ENCODE measurements at places on chromosomes 2 and 18. TPM values are rescaled to one million over a fixed set of nuclear protein-coding genes. Genes with fewer than 3 reads are reported as not detected.

MGAT4A gene
- total RNA-seq, result 23.1 TPM

CERKL gene
- total RNA-seq, result not detected

HMSD gene
- 49.4 TPM for total RNA-seq

UPP2 gene
- total RNA-seq, result not detected

TMEM247 gene
- not detected for total RNA-seq

ALPI gene
- total RNA-seq, result not detected

KLHL14 gene
- total RNA-seq, result 0.05 TPM

TCF23 gene
- total RNA-seq, result not detected

STEAP3 gene
- 7.6 TPM for total RNA-seq

FHOD3 gene
- total RNA-seq, result 11.4 TPM

EML4 gene
- 80.9 TPM for total RNA-seq

CHRND gene
- not detected for total RNA-seq

DNA sequence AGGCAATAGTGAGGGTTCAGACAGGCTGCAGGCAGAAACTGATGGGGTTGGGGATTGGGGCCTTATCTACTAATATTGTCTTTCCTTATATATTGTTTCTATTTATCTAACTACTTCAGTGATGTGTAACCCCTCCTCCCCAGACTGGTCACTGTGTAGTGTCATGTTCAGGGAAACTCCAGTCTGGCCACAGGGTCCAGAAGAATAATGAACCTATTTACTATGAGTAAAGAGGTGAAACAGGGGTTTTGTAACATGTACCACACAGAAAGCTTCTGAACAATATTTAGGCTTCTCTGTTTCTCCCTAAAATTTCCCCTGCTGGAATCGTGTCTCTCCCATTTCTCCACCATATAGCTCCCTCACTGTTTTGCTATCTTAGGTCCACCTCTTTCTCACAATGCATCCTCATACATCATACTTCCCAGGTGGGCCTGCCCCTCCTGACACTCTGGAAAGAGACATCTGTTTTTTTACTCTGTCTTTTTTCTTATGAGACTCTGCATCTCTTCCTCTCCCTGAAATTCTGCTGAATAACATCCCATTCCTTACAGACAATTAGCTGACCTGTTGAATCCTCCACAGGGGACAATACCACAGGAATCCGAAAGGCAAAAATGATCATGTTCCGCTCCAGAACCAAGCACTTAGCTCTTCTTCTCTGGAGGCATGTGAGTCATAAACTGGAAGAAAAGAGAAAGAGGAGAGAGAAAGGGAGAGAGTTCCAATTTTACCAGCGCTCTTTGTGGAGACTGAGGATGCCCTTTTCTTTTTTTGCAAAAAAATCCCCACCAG is 154.8 kb downstream of the ZEB2 start:
- peak; percentile 40 for DNase-seq

DNA sequence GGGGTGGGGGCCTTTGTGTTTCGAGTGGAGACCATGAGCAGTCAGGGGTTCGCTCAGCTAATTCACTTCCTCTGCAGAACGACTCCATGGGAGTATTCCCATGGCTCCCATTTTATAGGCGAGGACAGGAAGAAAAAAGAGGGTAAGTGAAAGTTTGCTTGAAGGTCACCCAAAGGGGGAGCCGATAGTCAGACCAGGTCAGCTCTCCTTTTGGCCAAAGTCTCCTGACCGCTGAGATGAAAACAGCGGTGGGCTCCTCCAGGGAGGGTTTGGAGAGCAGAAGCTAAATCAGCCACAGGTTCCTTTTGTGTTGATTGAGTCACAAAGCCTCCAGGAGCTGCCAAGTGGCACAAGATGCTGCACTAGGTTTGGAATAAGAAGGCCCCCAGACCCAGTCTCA is 34.1 kb upstream of the CTAGE1 start:
- no peak for DNase-seq

DNA sequence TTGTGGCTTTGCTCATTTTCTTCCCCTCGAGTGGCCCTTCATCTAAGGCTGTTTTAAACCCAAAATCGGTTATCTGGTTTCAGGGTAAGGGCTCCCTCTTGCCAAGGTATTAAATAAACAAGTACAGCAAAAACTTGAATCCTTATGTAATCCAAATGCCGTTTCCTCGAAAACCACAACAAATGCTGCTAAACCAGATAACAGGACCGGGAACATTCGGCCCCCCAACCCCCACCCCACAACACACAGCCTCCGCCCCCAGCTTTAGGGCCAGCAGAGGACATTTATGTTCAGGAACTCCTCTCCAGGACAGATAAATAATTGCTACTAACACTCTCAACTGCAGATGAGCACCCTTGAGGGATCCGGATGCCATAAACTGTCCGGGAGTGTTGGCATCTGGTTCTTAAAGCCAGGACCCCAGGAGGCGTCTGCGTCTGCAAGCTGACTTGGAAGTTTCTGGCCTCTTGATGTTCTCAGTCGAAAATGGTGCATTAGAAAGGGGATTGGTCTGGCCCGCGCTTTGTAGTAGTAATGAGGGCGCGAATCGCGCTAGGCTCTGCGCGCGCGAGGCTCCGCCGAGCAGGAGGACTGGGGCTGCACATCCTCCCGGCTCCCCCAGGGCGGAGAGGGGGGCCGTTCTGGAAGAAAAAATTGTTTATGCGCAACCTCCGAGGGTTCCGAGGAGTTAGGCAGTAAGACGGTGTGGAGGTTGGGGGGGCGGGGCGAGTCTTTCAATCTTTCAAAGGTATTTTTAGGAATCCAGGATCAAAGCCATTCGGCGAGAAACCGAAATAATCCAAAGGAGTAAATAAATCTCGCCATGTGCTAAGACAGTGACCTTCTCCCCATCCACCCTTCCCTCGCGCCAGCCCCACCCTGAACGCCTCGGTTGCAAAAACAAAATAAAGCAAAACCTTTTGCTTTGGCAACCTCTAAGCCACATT is 3.9 kb upstream of the ID2 start:
- DNase-seq, result no peak

GRCh38 chr2:28348149-28348567 is 44.5 kb upstream of the FOSL2 start:
- no peak for DNase-seq

- DNase-seq, result no peak
Observed at GRCh38 chr2:136324966-136325365, 207.0 kb upstream of the CXCR4 start.

GRCh38 chr18:62964432-62964831 is 249.1 kb downstream of the PHLPP1 start:
- no peak for DNase-seq

DNA sequence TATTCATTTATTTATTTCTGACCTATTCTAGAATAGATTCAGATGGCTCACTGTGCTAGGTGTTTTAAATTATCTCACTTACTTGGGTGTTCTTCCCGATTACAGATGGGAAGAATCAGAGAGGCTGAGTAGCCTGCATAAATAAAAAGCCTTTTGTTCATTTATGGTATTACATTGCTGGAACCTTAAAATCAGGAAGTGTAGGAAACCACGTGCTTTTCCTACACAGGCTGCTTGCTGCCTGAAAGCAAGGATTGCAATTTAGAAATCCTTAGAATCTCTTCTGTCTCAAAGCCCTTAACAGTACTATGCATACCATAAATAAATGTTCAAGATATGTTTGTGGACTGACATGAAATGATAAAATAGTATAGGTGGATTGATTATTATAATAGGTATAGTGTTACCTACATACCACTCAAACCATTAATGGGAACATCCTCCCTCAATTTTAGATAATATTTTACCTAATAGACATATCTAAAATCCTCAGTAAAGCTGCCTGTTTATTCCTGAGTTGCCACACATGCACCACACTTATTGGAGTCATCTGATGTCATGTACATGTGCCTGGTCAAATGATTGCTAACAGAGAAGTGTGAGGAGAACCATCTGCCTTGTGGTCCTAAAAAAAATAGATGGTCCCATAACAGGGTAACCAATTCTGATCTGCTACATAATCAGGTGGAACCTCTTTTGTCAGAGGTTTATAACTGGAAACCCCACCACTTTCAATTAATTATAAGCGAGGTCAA is 73.5 kb upstream of the C2orf15 start:
- no peak for DNase-seq

DNA sequence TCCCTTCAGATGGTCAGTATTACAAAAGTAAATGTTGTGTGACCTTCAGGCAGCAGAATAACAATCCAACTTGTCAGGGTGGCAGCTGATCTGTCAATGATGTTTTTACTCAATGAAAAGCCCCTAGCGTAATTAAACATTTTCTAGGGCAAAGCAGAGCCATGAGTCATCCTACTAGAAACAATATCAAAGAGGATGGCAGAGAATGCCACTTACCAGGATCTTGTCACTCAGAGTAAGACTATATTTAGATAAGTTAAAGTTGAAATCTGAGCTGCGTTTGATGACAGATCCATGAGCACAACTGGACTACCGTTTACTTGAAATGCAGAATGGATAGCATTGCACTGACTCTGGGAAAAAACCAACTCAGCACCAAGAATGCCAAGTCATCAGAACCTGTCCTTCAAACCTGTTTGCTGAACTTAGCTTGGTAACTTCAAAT is 612.6 kb upstream of the ACVR2A start:
- no peak for DNase-seq

GRCh38 chr2:138468617-138469016 is 33.0 kb upstream of the SPOPL start:
- DNase-seq, result no peak

- DNase-seq, result no peak
Observed at GRCh38 chr2:178426388-178426787, 24.6 kb downstream of the PRKRA start.

GRCh38 chr2:46364797-46365457 is 67.7 kb downstream of the EPAS1 start:
- DNase-seq, result no peak

- DNase-seq, result no peak
Observed at GRCh38 chr2:153935511-153935910, 63.8 kb downstream of the GALNT13 start.

GRCh38 chr2:226580403-226580802 is 219.2 kb downstream of the IRS1 start:
- no peak for DNase-seq

GRCh38 chr2:149483004-149483605 is 104.5 kb downstream of the MMADHC start:
- no peak for DNase-seq

DNA sequence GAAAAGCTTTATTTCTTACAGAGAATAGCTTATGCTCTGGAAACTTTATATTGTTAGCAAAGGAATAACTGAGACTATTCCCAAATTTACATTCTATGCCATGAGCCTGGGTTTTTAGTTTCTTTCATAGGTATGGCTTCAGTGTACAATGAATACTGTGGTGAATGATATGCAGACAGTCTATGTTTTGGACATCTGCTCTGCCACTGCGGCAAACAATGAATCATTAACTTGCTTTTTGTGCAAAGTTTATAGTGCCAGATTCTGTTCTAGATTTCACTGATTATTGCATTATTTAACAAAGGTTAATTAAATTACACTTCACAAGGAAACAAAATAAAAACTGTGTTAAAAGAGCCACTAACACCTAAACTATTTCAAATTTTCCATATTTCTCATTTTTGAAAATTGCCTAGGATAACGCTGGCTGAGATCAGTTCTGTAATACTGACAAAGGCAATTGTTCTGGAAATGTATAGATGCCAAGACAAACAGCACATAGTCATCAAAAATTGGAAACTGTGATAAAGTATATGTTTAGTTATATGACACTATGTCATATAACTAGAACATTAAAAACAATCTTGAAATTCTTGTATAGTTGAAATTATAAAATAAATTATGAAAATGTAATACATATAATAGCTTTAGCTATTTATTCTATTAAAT is 74.7 kb downstream of the ITSN2 start:
- no peak for DNase-seq

All from GM12878 (cell line).